ENCODE measurements at places on chromosomes 13 and 19. TPM values are rescaled to one million over a fixed set of nuclear protein-coding genes. Genes with fewer than 3 reads are reported as not detected.

PTH2 gene
- total RNA-seq, result not detected

ZNF578 gene
- 36.6 TPM for total RNA-seq

NLRP4 gene
- total RNA-seq, result not detected

CAPS gene
- 6.6 TPM for total RNA-seq

LIPE gene
- total RNA-seq, result 11.0 TPM

SERP2 gene
- total RNA-seq, result 28.8 TPM

DACT3 gene
- 14.7 TPM for total RNA-seq

UBL5 gene
- 112 TPM for total RNA-seq
